ENCODE measurements at places on chromosomes 5 and 9.

- DNase-seq, result no peak
Observed at GRCh38 chr5:174444479-174445188, 279.7 kb upstream of the MSX2 start.

GRCh38 chr5:166074582-166075481 lies 2216.6 kb upstream of the WWC1 start:
- DNase-seq, result no peak

- no peak for DNase-seq
Observed at GRCh38 chr5:37197340-37198050, 51.7 kb downstream of the CPLANE1 start.

- no peak for DNase-seq
Observed at GRCh38 chr5:172827841-172828240, 6.2 kb upstream of the ERGIC1 start.

DNA sequence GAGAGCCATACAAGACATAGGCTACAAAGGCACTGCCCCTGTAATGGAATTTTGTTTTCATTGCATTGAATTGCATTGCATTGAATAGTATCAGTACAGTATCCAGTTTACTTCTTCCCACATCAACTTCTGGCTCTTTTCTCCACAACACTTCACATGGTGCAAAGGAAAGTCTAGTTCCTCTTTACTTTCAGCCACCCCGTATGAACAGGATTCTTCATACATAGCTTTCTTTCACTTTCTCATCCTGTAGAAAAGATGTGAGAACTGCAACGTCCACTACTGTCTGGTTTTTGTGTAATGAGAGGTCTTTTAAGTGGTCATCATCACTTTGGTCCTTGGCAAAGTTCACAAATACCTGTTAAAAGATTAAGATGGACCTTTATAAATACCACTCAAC lies 20.2 kb downstream of the NIPSNAP3B start:
- DNase-seq, result no peak

- no peak for DNase-seq
Observed at GRCh38 chr5:107935645-107936044, 264.9 kb upstream of the EFNA5 start.

- no peak for DNase-seq
Observed at GRCh38 chr9:121818841-121819427, 167.5 kb downstream of the DAB2IP start.

DNA sequence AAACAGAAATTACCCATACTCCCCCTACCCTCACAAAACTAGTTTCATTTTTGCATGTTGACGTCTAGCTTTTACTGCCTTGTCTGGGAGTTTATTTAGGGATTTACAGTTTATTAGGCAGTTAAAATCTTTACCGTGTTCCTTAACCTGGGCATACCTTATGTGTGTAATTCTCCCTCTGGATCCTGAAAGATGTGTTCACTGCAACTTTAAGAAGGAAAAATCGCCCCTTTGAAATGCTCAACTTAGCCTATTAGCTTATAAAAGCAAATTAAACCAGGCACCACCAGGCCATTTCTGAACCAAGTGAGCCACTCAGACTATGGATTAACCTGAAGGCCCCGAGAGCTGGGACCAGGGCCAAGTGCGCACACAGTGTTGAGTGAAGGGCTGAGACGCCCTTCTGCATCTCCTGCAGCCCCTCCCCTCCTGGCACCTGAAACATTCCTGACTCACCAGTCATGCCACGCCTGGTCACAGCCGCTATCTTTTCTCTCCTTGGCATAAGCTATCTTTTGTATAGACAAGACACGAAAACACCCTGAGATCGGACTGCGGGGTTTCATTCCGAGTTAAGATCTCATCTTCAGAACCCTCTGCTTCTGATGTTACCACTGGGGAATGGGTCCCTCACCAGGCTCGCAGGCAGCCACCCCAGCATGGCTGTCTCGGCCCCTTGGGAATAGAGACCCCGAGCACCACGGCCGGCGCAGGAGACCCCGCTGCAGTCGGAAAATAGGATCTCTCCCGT lies 111.9 kb downstream of the ROR2 start:
- DNase-seq, result no peak

- DNase-seq, result no peak
Observed at GRCh38 chr9:129513282-129513681, 107.6 kb downstream of the C9orf50 start.

DNA sequence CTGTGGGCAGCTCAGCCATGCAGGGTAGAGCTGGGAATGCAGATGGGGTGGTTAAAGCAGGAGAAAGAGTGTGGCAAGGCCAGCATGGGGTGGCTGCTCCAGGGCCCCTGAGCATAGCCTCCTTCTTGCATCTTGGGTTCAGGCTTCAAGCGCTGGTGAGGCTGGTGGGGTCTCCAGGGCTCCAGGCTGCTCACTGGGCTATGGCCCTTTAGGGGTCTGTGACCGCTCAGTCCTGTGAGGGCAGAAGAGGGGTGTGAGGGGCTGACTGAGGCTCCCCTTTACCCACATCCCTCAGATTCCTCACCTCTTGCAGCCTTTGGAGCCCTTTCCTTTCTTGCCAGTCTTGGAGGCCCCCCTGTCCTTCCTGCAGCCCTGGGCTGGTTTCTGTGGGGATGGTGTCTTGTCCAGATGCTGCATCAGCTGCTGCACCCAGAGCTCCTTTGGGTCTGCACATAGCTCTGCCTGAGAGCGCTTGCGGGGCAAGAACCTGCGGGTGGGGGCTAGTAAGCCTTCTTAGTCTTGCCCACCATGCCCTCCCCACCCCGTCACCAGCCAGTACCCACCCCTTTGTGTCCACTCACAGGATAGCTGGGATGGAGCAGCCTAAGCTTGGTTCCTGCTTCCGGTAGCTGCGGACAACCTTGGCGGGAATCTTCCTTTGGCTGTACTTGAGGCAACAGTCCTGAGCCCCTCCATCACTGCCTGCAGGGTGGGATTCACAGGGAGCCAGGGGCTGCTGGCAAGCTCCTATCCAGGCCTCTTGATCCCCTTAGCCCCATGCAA lies 549 bp downstream of the CCL21 start:
- DNase-seq, result no peak

DNA sequence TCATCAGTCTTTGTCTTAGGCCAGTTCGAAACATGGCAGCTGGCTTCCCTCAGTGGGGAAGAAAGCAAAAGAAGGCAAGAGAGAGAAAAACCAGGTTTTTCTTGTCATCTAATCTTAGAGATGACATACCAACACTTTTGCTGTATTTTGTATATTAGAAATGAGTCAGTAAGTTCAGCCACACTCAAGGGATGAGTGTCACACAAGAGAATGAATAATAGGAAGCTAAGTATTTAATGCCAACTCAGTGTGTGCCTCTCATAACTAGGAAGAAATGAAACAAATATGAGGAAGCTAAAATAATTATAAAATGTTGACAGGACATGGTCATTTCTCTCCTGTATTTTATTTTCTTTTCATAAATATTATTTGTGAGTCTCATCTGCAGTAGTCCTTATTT lies 65.3 kb downstream of the CDH12 start:
- DNase-seq, result no peak

DNA sequence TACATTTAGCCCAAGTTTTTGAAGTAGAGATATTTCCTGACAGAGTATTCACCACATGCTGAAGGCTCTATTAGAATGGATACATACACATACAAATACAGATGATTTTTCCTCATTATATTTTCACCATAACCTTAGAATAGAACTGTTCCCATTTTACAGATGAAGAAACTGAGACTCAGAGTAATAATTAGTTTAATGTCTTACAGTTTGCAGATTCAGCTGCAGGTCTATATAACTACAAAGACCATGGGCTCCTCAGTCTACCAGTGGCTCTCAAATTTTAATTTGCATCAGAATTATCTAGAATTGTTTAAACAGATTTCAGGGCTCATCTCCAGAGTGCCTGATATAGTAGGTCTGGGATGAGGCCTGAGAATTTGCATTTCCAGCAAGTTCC lies 64.4 kb downstream of the GRAMD2B start:
- DNase-seq, result no peak

- DNase-seq, result no peak
Observed at GRCh38 chr5:92337772-92338234, 954.7 kb upstream of the ARRDC3 start.

- DNase-seq, result no peak
Observed at GRCh38 chr9:3962971-3963642, 336.8 kb downstream of the GLIS3 start.

GRCh38 chr9:94175669-94176068 lies 83.4 kb upstream of the ZNF169 start:
- DNase-seq, result no peak

DNA sequence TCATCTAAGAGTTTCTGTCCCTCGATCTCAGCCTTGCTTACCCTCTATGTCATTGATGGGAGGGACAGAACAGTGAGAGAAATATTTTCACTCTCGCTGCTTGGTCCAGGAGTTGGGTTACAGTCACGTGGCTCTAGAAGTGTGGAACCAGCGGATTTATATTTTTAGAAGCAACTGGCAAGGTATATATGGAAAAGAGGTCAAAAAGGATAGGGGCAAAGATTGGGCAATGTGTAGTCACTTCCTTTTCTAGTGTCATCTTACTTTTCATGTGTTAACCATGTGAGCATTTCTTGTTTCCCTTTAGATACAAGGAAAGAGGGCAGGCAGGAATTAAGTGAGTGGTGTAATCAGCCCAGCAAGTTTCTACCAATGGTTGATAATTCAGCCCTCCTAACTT lies 111.5 kb upstream of the ZNF366 start:
- DNase-seq, result no peak

- DNase-seq, result no peak
Observed at GRCh38 chr9:132244582-132245455, 83.0 kb downstream of the NTNG2 start.

DNA sequence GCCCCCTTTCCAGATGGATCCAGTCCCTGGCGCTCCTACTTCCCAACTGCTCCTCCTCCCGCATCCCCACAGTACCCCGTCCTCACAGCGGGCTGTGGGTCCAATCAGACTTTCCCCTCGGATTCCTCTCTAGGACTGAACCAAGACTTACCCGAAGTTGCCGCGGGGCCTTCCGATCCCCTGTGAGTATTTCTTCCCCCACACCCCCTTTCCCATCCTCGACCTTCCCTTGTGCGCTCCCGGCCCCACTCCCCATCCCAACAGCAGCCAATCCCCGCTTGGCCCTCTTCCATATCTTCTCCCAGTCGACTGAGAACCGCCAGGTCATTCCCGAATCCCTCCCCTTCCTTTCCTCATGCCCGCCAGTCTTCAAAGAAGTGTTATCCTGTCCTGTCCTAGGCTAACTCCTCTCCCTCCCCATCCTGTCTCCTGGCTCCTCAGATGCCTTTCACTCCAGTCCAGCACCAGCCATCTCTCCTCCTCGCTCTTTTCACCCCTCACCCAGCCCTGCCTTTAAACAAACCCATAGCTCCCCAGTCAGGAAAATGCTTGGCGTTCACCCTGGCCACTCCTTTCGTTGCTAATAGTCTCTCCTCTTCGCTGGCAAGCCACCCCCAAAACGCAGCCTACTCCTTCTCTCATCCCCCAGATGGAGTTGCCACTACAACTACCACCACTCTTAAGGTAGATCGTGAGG lies 646 bp downstream of the SWI5 start:
- no peak for DNase-seq

GRCh38 chr5:181241393-181241975 lies 2.2 kb downstream of the RACK1 start:
- no peak for DNase-seq

- DNase-seq, result no peak
Observed at GRCh38 chr9:128550770-128551656, 1.4 kb upstream of the SPTAN1 start.

GRCh38 chr9:95587021-95587964 lies 70.5 kb upstream of the PTCH1 start:
- DNase-seq, result no peak

DNA sequence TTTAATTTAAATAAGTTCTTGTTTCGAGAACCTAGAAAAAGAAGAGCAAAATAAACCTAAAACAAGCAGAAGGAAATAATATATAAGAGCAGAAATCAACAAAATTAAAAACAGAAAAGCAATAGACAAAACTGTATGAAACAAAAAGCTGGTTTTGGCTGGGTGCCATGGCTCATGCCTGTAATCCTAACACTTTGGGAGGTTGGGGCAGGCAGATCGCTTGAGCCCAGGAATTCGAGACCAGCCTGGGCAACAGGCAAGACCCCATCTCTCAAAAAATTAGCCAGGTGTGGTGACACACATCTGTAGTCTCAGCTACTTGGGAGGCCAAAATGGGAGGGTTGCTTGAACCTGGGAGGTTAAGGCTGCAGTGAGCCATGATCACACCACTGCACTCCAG lies 59.2 kb upstream of the OTP start:
- no peak for DNase-seq

DNA sequence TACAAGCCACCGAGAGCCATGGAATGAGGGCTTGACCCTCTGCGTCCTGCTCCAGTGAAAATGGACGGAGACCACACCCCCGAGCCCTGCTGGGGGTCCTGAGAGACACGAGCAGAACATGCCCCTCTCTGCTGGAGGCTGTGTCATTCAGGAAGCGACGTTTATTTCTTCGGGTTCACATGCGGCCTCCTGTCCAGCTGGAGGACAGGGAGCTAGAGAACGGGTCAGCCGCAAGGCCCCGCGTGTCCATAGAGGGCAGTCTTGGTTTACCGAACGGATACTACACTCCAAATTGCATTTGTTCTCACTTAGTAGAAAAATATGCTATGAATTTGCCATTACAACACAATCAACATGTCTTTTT lies 36.1 kb downstream of the MRPL36 start:
- DNase-seq, result no peak

DNA sequence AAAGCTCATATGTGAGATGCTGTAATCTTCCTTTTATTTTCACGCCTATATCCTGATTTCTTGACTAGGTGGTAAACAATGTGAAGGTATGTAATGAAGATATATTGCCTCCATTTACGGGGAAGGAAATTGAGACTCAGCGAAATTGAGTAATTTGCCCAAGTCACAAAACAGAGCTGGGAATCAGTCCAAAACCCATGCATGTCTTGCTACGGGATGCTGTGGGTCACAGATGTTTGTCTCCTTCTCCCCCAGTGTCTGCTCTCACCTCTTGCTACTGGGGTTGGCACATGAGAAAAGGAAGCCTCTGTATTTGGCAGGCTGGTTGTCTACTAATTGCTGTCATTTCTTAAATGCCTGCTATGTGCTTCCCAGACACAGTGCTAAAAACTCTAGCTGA lies 53.7 kb upstream of the TEX48 start:
- no peak for DNase-seq

DNA sequence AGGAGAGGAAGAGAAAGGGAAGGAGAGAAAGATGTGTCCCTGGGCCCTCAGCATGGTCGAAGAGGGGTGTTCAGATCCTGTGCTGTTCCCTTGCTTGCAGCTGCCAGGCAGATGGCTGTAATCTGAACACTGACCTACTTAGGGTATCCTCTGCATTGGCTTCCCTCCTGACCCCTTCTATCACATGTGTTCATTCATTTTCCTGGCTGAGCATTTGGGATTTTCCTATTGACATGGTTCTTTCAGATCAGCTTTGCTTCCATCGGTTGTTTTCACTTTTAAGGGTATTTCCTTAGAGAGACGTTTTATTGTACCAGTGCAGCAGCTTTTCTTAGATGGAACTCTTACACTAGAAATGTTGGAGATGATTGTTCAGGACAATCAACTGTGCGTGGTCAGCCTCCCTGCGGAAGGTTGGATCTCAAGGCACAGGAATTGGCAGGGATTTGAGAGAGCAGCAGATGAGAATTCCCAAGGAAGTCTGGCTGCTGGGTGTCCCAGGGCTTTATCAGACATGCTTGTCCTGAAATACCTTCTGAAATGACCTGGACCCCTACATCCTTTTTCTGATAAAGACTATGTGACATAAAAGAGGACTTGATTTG lies 26.0 kb downstream of the ACTBL2 start:
- DNase-seq, result no peak
